ENCODE measurements at places on chromosomes 11 and 22. TPM values are rescaled to one million over a fixed set of nuclear protein-coding genes. Genes with fewer than 3 reads are reported as not detected.

Gene DNAL4
- total RNA-seq: 27.6 TPM

Gene PGA5
- not detected for total RNA-seq

Gene SRSF8
- 43.5 TPM for total RNA-seq

Gene TREH
- total RNA-seq: not detected

Gene LARGE1
- 101 TPM for total RNA-seq

Gene HMGXB4
- total RNA-seq: 24.6 TPM

Gene BARX2
- 0.59 TPM for total RNA-seq

Gene HIC2
- 7.4 TPM for total RNA-seq

Gene SLC5A4
- total RNA-seq: 0.31 TPM

Gene KBTBD3
- total RNA-seq: 34.9 TPM

Gene DEUP1
- total RNA-seq: not detected

Gene KDM4D
- 3.1 TPM for total RNA-seq

Gene STK33
- total RNA-seq: 6.8 TPM

Gene KCTD14
- 0.35 TPM for total RNA-seq

Gene CAT
- total RNA-seq: 40.3 TPM

Gene RRM1
- total RNA-seq: 25.1 TPM

Gene LRP4
- total RNA-seq: 71.9 TPM

Gene APLNR
- 49.2 TPM for total RNA-seq

Gene MMP13
- total RNA-seq: not detected

Gene POTEH
- total RNA-seq: not detected

Gene CNGA4
- 2.0 TPM for total RNA-seq

Gene SCGB1C1
- not detected for total RNA-seq
